Fibroblast of the conjunctiva (primary cell): ENCODE measurements at places on chromosomes 3 and 15.

DNA sequence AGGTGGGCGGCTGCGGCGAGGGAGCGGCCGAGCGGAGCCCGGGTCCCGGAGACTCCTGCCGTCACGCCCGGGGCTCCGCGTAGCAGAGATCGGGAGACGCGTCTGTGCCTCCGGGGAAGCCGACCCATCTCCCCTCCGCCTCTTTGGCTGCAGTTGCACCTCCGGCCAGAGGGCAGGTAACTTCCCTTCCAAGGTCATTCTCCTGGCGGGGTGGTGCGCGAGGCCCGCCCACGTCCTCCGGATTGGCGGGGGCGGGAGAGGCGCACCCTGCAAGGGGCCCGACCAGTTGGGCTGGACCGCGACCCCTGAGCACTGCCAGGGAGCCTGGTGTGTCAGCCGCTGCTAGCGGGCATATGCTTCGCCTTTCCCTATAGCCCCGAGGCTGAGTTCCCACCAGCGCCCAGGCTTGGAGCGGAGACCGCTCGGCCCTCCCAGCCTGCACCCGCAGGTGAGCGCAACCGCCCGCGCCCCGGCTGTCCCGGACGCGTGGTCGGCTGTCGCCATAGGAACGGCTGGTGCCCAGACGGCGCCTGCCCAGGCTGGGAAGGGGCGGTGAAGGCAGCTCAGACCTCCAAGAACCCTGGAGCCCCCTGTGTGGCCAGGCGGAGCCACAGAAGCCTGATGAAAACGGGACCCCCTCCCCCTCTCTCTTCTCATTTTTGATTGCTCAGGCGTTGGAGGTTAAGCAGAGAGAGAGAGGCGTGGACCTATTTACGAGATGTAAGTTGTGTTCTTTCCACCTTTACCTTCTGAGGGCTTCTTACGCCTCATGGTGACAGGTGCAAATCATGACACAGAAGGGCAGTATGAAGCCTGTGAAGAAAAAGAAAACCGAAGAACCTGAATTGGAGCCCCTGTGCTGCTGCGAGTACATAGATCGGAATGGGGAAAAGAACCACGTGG is 453 bp downstream of the ZDHHC23 start:
- DNase-seq, result no peak

DNA sequence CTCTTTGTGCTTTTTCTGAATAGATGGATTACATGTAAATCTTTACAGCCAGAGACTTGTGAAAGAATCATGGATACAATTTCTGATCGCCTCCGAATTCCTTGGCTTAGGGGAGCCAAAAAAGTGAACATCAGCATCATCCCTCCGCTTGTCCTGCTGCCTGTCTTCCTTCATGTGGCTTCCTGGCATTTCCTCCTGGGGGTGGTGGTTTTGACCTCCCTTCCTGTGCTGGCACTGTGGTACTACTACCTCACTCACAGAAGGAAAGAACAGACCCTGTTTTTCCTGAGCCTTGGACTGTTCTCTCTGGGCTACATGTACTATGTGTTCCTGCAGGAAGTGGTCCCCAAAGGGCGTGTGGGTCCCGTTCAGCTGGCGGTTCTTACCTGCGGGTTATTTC is 5.9 kb downstream of the ZDHHC23 start:
- no peak for DNase-seq

DNA sequence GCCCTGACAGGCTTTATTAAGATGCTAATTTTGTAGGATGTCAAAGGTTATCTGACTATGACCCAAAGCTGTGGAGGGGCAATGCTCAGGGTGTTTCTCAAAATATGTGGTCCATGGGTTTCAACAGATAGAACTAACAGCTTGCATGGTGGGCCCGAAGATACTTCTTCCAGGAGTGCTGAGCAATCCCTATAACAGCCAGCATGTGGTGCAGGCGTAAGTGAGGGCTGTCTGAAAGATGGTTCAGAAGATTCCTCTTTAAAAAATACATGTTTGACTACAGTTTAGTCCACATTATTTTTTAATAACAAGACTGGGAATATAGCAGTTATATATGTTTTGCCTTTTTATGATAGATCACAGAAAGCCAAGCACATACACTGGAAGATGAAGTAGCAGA is 7.6 kb downstream of the SCG3 start:
- DNase-seq, result no peak

DNA sequence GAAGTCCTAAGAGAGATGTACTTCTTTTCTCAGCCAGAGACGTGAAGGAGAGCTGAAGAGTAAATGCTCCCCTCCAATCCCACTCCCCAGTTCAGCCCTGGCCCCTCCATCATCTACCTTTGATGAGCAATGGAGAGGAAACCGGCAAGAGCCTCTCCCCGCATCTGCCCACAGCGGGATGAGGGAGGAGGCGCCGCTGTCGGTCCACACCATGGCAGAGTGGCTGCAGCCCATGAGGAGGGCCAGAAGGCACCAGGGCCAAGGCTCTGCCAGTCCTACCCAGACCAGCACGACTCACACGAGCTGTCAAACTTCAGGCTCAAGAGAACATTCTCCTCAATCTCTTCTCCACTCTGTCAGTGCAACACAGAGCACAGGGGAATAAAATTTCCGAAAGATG is 129.8 kb downstream of the OSBPL10 start:
- no peak for DNase-seq

DNA sequence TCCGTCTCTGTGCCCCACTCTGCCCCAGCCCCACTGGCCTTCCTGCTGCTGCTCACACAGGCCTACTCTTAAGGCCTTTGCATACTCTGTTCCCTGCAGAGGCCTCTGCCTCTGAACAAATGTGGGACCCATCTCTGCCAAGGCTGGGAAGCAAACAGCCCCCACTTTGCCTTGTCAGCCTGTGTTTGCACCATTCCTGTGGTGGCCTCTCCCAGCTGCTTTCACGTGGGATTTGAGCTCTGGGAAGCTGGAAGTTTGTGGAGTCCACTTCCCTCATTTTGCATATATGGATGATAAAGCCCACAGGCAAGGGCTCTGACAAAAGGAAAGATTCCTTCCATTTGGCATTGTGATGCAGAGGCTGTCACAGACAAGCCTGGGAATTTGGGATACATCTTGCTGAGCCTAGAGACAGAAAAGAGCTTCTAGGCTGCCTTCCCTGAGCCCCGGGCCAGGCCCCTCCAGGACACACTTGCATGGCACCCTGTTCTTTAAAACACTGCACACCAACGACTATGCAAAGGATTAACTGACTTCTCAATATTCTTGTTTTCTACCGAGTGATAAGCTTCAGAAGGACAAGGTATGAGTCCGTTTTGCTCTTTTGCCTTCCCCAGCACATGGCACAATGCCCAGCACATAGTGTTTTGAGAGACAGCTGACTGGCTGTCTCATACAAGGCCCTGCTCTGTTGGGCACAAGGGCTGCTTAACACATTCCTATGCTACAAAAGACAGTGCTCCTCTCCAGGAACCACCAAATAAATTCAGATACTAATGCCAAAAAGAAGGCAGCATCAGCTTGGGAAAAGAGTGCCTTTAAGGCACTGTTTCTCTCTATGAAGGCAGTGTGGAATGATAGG is 120.7 kb upstream of the TOPAZ1 start:
- no peak for DNase-seq

GRCh38 chr3:57963811-57964346 is 44.3 kb upstream of the FLNB start:
- no peak for DNase-seq

GRCh38 chr3:52109611-52110301 is 44.5 kb downstream of the POC1A start:
- no peak for DNase-seq

DNA sequence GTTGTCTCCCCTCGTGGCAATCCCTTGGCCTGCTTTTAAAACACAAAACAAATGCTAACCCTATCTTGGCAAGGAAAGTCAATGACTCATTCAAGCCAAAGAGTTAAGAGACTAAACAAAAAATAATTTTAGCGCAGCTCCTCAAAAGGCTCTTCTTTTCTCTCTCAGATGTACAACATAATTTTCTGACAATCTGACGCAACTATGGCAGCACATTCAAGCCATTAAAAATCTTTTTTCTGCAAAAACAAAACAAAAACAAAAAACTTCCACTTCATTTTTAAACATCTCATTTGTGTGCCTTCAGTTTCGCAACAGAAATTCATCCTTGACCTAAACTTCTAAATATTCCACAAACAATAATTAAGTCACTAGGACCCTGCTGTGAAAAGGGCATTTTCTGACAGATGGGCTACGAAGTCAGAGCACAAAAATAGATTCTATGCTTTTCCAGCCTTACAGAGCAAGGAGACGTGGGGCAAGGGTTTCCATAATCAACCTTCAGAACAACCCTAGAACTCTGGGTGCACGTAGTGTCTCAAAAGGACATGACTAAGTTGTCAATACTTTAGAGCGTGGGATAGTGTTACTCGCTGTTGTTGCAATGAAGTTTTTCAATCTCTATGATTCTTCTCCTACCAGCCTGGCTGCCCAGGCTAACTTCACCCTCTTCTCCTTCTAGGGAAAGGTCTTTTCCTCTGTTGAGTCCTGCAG is 84.3 kb downstream of the MB21D2 start:
- peak; percentile 67 for DNase-seq

DNA sequence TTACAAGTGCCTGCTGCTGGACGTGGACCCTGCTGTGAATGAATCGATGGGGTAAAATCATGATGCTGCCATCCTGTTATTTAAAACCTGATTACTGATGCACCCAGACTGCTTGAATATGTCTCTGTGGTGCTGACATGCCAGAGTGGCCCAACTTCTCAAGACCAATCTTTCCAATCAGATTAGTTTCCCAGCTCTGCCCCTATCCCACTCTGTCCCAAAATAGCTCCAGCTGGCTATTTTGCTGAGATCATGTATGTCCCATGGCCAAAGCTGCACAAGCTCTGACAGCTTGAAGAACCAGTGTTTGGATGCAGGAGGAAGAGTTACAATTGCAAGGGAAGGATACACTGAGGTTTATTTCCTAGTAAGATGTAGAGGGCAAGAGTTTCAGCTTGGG is 153.6 kb downstream of the TMEM108 start:
- no peak for DNase-seq

GRCh38 chr3:42351207-42351606 is 59.2 kb downstream of the LYZL4 start:
- peak; percentile 9 for DNase-seq

DNA sequence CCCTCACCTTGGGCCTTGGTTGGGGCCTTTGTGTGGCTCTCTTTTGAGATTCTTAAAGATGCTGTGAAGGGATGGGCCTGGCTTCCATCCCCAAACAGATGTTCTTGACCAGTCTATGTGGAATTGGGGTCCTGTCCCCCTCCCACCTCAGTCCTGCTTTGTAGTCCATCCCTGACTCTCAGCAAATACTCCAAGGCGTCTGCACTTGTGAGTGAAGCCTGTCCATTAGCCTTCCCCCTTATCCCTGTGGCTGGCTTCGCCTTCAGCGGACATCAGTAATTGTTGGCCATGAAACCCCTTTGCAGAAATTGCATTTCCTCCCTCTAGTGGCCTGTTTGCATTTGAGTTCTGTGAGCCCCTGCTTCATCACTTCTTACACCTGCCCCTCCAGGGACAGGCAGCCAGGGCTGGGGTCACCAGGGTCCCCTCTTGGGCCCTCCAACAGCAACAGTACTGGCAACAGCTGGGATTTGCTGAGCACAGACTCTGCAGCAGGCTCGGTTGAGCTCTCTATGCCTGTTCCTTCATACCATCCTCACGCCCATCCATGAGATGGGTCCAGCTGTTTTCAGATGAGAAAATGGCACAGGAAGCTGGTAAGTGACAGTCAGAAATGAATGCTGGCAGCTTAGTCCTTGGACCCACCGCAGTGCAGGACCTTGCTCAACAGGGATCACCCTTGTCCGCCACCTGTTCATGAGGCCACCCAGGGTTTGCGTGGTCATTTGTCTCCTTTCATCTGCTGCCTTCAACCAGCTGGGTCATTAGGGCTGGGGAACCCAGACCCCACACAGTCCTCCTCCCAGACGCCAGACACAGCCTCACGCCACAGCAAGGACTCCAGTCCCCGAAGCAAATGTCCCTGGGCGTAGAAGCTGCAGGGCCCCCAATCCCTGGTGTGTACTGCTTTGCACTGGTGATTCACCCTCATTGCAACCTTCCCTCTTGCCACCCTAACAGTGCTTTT is 8.9 kb upstream of the LRRK1 start:
- no peak for DNase-seq

DNA sequence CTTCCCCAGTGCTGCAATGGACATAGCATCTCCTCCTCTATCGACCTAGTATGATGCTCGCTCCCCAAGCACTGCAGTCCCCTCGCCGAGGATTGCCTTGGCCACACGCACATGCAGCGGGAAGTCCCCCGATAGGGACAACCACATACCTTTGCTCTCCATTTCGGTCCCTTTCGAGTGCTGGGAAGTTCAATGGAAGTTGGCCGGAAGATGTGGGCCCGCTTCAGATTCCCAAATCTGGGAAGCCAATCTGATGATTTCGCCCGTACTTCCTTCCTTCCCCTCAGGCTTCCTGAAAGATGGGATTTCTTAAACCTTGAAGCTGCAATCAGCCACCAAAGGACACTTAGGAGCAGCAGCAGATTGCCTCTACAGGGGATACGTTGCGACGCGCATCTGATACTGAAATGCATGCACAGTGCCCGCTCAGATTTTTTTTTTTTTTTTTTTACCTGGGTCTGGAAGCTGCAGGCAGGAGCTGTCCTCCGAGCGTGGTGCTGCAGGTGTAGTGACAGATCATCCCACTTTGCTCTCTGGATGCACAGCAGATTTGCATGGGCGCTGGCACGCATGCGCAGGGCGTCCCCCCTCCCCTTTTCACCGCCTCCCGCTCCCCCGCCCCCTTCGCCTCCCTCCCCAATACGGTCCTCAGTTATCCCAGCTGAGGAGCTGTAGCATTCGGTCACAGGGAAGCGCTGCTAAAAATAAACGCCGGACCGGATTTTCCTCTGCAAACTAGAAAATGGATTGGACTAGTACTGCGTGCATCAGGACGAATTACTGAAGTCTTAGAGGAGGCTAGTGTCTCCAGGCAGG is at the start of gene FGF12:
Gene FGF12, minus strand, starts transcription at position 510 of the 816 bp plus-strand sequence.
- DNase-seq, result no peak

DNA sequence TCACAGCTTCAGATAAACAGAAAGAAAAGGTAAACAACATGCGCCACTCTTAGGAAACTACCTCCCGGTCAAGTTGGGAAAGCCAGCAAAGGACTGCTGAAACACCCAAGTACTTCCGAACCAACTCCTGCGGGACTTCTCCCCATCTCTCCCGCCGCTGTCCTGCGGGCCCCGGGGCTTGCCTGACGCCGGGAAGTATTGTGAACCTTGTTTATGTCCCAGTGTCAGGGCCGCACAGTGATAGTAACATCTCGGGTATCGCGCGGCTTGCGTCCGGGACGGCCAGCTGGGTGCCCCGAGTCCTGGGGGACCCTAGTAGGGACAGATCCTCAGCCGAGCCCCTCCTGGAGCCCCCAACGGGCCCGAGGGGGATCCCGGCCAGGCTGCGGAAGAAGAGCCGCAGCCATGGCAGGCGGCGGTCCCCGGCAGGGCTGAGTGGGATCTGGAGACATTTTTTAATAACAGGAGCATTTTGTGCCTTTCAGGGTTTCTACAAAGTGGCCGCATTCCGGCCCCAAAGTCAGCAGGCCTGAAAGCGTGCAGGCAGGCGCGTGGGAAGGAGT is 756 bp downstream of the CLPX start:
- no peak for DNase-seq
